CD4-positive, alpha-beta T cell treated with Interleukin-12 subunit alpha and Interleukin-12 subunit beta, for 1 hour (primary cell): ENCODE measurements at places on chromosomes 12 and 14.

DNA sequence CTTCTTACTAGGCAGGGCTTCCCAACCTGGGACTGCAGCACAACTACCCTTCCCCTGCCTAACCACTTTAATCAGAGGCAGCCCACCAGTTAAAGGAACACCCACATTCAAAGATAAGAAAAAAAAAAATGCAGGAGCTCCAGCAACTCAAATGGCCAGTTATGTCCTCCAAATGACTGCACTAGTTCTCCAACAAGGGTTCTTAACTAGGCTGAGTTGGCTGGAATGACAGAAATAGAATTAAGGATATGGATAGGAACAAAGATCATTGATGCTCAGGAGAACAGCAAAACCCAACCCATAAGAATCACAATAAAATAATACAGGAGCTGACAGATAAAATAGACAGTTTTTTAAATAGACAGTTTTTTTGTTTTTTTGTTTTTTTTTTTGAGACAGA is 154.2 kb downstream of the PLCZ1 start:
- DNase-seq: no peak

DNA sequence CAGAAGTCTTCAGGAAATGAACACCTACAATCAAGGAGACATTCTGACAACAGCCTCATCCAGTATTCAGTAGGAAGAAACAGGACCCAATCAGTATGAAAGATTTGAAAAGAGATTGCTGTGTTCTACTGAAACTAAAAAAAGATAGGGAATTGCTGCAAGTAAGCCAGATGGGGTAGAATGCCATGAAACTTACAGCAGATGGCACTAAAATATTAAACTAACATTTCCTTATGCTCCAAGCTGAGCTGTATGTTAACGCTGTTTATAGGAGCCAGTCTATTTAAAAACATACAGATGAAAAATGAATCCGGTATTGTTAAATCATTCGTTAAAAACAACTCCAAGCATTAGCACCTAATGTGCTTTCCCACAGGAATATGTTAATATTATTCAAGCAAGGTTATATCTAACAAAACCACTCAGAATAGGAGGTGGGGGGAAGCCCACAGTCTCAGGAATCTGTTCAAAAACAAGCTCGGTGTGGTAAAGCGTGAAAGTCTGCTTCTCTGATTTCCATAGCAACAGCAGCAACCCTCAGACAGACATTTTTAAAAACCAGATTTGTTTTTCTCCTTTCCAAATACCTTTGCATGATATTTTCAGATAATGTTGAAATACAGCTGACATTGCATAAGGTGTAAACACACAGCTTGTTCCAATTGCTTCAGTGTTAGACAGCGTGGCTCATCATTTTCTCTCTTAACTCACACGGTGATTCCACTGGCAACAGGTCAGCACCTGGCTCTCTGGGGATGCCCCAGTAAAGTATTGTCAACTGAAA is 131.4 kb upstream of the CCDC175 start:
- no peak for DNase-seq

DNA sequence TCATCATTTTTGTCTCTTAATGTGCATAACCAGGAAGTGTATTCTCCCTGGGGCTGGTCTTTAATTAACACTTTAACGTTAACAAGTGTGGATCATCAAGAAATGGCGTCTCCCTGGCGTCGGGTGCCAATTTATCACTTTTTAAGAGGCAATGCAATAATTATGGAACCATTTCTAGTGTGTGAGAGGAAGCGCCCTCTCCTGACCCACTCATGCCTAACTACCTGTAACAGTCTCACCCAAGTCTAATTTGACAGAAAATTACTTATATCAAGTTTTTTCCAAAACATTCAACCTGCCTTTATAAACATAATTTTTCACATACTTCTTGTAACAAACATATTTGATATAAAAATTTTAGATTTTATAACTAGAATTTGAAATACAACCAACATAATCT is 905.3 kb upstream of the MDGA2 start:
- no peak for DNase-seq

DNA sequence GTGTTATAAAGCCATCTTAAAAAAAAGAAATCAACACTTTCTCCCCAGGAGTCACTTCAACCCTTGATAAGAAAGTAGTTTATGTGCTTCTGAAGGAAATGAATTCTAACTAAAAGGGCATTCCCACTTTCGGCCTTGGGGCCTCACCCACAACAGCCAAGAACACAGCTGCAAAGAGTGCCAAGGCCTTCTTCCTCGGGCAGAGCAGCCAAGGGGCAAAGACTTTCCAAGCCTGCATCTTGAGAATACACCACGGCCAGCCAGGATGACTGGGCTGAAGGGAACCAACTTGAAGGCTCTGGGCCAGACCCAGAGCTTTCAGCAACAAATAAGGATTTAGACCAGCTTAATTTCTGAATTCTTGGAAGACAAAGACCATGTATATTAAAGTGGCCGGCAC is 60.4 kb upstream of the FOXN3 start:
- no peak for DNase-seq

GRCh38 chr12:68772714-68773113 is 26.7 kb downstream of the SLC35E3 start:
- no peak for DNase-seq

- no peak for DNase-seq
Observed at GRCh38 chr12:25787701-25788100, 170.8 kb upstream of the RASSF8 start.

GRCh38 chr12:120479458-120479857 is 9.9 kb upstream of the SRSF9 start:
- no peak for DNase-seq

GRCh38 chr14:96252323-96252998 is 3.5 kb upstream of the BDKRB1 start:
- DNase-seq: no peak

GRCh38 chr12:15527201-15528080 is 205.1 kb downstream of the PTPRO start:
- no peak for DNase-seq

- no peak for DNase-seq
Observed at GRCh38 chr12:48004053-48004941, at the start of gene COL2A1. TSS of gene COL2A1 (minus strand) at chr12:48004476. CDS start at chr12:48004321, 155 bp downstream.

- no peak for DNase-seq
Observed at GRCh38 chr12:93015871-93016751, 87.0 kb upstream of the EEA1 start.

DNA sequence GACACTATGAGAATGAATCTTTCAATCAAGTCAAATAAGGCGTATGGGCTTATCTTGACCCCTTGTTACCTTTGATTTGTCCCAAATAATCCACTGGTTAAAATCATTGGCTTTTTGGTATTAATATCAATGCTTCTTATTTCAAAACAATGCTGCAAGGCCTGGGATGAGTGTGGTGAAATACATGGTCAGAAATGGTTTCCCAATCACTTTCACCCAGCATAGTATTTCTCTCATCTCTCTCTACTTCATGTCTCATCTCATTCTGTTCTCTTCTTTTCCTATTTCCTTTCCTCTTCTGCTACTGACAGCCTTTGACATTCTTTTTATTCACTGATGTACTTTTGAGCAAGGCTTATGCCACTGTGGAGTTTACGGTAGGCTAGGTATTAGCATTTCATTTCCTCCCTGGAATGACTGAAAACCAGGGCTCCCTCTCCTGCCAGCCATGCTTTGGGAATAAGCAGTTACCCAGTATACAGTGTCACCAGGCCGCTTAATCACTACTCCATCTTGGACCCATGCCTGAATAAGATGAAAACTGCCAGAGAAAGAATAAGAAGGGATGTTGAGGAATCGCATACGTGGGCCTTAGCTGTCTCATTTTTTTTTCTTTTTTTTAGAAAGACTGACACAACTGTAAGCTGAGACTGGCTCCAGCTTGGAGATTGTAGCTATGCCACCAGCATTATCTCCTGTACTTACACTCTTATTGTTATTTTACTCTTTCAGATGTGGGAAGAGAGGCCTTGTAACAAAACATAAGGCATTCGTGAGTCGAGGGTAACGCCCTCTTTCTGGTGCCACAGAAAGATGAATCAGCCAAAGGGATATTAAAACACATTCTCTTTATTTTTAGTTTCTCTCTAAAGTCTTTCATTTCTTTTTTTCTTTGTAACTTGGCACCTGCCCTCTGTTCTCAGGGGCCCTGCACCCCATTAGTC is 53.5 kb downstream of the IGF1 start:
- DNase-seq: no peak

GRCh38 chr14:53842938-53843337 is 113.7 kb downstream of the BMP4 start:
- no peak for DNase-seq

DNA sequence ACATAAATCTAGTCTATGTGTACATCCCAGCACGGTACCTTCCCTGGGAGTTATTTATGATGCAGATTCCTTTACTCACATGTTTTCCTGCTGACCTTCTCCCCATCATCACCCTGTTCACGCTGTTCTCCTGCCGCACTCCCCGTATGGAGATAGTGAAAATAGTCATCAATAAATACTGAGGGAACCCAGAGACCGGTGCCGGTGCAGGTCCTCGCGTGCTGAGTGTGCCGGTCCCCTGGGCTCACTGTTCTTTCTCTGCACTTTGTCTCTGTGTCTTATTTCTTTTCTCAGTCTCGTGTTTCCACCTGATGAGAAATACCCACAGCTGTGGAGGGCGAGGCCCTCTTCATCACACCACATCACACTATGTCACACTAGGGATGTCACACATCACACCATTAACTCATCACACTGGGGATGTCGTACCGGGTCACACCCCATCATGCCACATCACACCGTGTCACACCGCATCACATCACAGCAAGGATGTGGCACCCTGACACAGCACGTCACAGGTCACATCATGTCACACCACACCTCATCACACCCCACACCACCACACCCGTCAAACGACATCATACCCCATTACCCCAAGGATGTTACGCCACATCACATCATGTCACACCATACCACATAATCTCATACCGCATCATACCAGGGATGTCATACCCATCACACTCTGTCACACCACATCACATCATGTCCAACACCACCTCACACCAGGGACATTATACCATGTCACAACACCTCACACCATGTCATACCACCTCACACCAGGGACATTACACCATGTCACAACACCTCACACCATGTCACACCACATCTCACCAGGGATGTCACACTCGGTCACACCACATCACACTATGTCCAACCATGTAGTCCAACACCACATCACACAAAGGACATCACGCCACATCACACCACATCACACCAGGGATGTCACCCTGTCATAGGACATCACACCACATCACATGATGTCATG is 207.0 kb downstream of the TMEM121 start:
- no peak for DNase-seq

GRCh38 chr12:120093592-120094355 is 22.8 kb downstream of the RAB35 start:
- no peak for DNase-seq

- DNase-seq: no peak
Observed at GRCh38 chr12:31300341-31300740, 25.6 kb downstream of the SINHCAF start.

- no peak for DNase-seq
Observed at GRCh38 chr12:30870491-30871265, 55.9 kb upstream of the TSPAN11 start.

DNA sequence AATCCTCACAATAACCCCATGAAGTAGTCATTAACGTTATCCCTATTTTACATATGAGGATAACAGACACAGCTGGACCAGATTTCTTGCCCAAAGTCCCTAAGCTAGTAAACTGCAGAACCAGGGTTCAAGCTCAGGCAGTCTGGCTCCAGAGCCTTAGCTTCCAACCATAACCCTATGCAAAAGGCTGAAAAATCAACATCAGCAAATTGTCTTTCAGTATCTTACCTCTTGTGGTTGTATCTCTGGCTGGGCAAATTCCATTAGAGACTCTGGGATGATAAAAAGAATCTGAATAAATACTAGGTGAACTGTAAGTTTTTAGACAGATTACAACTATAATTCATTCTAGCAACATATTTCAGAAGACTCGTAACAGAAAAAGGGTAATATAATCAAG is 24.7 kb downstream of the CAPRIN2 start:
- DNase-seq: no peak

DNA sequence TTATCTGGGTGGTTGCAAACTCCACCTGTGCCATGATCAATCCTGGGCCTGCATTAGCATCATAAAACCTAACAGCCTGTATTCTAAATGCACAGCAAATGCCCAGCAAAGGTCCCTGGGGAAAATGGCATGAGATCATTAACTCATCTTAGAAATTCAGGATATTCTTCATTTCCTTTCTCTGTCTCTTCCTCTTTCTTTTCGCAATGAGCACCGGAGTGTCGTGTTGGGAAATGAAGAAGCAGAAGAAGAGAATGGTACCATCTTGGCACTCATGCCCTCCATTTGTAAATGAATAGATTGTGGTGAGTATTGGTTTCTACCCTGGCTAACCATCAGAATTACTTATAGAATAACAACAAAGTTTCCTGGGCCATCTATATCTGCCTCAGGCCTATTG is 193.6 kb downstream of the GALC start:
- DNase-seq: no peak
